Tibial artery (tissue), 4 donors: ENCODE measurements at places on chromosomes 1 and 21.

DNA sequence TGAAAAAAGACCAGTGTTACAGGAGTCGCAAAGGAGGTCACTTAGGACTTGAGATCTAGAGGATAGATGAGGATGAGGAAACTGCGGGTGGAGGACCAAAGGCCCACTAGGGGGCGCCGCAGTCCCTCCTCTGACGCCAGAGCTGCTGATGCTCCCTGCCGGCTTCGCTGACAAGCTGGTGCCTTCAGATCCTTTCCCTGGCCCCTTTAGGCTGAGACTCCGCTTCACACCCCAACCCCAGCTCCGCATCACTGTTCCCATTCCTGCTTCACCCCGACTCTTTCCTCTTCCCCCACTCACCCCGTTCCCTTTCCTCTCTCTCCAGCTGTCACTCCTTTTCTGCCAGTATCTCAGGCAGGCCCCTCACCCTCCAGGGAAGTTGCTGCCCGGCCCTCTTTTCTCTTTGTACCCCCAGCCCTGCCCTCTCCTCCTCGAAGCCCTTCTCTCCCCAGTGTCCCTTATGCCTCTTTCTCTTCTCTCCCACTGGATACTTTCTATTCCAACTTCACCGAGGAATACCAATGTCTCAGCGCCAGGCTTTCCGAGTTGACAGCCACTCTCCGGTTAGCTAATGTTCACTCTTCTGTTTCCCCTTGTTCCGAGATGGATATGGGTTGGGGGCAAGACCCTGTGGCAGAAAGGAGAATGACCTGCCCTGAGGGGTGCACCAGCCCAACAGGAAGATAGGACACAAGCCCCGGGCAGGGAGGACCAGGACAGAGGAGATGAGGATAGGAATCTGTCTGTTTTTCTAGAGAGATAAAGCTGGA lies 4.5 kb downstream of the KCNJ9 start:
- H3K4me3 ChIP-seq = peak overlapping the region; percentile 4
- no peaks in the 10 kb centered on the region for H3K4me1 ChIP-seq
- H3K36me3 ChIP-seq = peaks cover 27% of the 10 kb centered on the region
- peak; percentile 95 for DNase-seq

DNA sequence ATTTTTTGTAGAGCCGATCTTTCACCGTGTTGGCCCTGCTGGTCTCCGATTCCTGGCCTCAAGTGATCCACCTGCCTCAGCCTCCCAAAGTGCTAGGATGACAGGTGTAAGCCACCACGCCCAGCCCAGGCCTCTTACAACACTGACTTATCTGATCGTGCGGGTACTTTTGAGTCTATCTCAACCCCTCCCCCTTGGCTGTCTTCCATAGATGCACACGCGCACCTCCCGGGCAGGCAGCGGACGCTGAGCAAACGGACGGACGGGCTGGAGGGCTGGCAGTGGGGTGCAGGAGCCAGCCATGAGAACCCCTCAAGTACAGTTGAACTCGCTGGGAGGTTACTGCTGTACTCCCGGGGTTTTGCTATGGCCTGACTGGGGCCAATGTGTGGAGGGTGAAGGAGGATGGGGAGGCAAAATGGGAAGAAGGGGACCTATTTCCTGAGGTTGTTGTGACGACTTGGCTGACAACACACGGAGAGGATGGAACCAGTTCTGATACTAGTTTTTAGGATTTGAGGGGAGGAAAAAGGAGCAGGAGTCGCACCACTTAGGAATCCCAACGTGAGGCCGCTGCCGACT lies 959 bp downstream of the CD58 start:
- H3K4me1 ChIP-seq = peaks cover 11% of the 10 kb centered on the region
- H3K27me3 ChIP-seq = no peaks in the 10 kb centered on the region
- H3K27ac ChIP-seq = peak overlapping the region; percentile 96
- no peaks in the 10 kb centered on the region for H3K36me3 ChIP-seq

GRCh38 chr1:43143441-43143888 lies 28.6 kb downstream of the EBNA1BP2 start:
- DNase-seq = no peak
- H3K36me3 ChIP-seq = no peaks in the 10 kb centered on the region
- no peak overlapping the region for H3K27ac ChIP-seq
- H3K27me3 ChIP-seq = peaks cover 6% of the 10 kb centered on the region
- no peak overlapping the region for H3K4me3 ChIP-seq
- peaks cover 12% of the 10 kb centered on the region for H3K4me1 ChIP-seq

DNA sequence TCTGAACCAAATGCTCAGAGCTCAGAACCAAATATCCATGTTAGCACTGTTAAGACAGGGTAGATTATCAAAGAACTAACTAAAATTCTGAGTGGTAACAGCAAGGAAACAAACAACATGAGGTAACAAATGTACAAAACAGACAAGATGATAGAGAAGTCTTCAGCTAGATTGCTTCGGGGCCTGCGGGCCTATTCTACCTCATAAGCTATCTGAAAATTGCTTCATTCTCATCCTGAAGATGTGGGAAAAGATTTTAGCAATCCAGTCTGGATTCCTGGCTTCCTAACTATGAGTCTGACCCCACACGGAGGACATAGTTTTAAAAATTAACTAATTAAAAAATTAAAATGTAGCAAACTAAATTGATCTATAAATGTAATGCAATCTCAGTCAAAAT lies 9.2 kb upstream of the QSOX1 start:
- DNase-seq = no peak
- no peaks in the 10 kb centered on the region for H3K4me1 ChIP-seq
- no peak overlapping the region for H3K4me3 ChIP-seq
- no peak overlapping the region for H3K27ac ChIP-seq
- no peaks in the 10 kb centered on the region for H3K36me3 ChIP-seq
- no peaks in the 10 kb centered on the region for H3K27me3 ChIP-seq

GRCh38 chr1:37474697-37475379 lies 458 bp downstream of the ZC3H12A start:
- H3K4me3 ChIP-seq = peak overlapping the region; percentile 96
- DNase-seq = no peak
- H3K27ac ChIP-seq = peak overlapping the region; percentile 99
- no peaks in the 10 kb centered on the region for H3K27me3 ChIP-seq
- peaks cover 10% of the 10 kb centered on the region for H3K36me3 ChIP-seq

- peak overlapping the region; percentile 81 for H3K27ac ChIP-seq
- H3K4me3 ChIP-seq = no peak overlapping the region
- no peaks in the 10 kb centered on the region for H3K36me3 ChIP-seq
- peaks cover 14% of the 10 kb centered on the region for H3K4me1 ChIP-seq
Measured at GRCh38 chr1:158148468-158148867, 32.2 kb upstream of the CD1D start.

- no peak overlapping the region for H3K4me3 ChIP-seq
- H3K27me3 ChIP-seq = no peaks in the 10 kb centered on the region
- H3K27ac ChIP-seq = no peak overlapping the region
- H3K36me3 ChIP-seq = no peaks in the 10 kb centered on the region
- peak; percentile 33 for DNase-seq
Measured at GRCh38 chr1:109807402-109807801, 43.7 kb upstream of the EPS8L3 start.

- no peak overlapping the region for H3K27ac ChIP-seq
- H3K27me3 ChIP-seq = no peaks in the 10 kb centered on the region
- no peak overlapping the region for H3K4me3 ChIP-seq
- no peaks in the 10 kb centered on the region for H3K4me1 ChIP-seq
Measured at GRCh38 chr1:205065666-205066065, 18.6 kb downstream of the TMEM81 start.

DNA sequence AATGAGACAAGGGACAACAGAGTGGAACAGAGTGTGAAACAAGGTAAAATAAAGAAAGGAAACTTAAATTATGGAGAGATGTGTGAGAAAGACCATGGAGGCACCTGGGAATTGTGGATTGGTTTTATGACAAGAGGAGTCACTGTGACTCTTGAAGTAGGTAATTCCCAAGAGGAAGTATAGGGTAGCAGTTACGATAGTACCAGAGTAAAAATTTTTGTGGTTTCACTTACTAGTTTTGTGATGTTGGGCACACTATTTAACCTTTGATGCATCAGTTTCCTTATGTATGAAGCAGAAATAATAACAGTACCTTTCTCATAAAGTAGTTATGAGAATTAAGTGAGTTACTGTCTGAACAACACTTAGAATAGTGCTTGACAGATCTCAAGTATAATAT lies 267.9 kb upstream of the DPYD start:
- H3K27ac ChIP-seq = no peak overlapping the region
- H3K4me3 ChIP-seq = no peak overlapping the region
- H3K36me3 ChIP-seq = no peaks in the 10 kb centered on the region
- H3K4me1 ChIP-seq = no peaks in the 10 kb centered on the region
- no peaks in the 10 kb centered on the region for H3K27me3 ChIP-seq
- DNase-seq = no peak

DNA sequence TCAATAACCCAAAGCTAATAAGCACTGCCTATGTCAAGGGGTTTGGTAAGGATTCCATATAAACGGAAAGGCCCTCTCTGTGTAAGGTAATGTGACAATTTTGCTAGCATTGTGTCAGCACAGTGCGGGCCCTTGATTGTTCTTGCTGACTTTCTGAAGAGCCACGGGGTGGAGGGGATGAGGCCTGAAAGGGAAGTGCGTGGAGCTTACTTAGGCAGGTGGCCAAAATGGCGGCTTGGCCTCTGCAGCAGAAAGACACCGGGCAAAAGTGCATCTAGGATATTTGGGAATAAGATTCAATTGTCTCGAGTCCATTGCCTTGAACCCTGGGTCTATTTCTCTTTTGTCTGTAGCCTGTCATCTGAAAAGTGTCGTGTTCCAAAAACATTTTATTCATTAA lies 114.3 kb downstream of the TGFB2 start:
- no peak for DNase-seq
- H3K4me3 ChIP-seq = peak overlapping the region; percentile 15
- H3K27ac ChIP-seq = peak overlapping the region; percentile 84
- no peaks in the 10 kb centered on the region for H3K36me3 ChIP-seq

DNA sequence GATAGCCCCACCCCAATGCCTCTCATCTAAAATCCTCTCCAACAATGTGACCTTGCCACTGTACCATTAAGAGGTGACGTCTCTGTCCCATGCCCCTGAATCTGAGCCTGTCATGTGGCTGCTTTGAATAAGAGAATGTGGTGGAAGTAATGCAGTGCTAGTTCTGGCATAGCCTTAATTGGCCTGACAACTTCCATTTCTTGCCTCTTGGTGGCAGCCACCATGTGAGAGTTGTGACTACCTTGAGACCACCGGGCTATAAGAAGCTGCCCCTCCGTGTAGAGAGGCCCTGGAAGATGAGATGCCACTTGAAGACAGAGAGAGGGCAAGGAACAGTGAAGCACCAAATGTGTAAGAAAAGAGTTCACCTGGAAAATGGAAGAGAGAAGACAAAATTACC lies 95.4 kb downstream of the POFUT2 start:
- H3K27ac ChIP-seq = no peak overlapping the region
- H3K4me1 ChIP-seq = no peaks in the 10 kb centered on the region
- DNase-seq = no peak
- no peak overlapping the region for H3K4me3 ChIP-seq
- peaks cover 83% of the 10 kb centered on the region for H3K36me3 ChIP-seq

DNA sequence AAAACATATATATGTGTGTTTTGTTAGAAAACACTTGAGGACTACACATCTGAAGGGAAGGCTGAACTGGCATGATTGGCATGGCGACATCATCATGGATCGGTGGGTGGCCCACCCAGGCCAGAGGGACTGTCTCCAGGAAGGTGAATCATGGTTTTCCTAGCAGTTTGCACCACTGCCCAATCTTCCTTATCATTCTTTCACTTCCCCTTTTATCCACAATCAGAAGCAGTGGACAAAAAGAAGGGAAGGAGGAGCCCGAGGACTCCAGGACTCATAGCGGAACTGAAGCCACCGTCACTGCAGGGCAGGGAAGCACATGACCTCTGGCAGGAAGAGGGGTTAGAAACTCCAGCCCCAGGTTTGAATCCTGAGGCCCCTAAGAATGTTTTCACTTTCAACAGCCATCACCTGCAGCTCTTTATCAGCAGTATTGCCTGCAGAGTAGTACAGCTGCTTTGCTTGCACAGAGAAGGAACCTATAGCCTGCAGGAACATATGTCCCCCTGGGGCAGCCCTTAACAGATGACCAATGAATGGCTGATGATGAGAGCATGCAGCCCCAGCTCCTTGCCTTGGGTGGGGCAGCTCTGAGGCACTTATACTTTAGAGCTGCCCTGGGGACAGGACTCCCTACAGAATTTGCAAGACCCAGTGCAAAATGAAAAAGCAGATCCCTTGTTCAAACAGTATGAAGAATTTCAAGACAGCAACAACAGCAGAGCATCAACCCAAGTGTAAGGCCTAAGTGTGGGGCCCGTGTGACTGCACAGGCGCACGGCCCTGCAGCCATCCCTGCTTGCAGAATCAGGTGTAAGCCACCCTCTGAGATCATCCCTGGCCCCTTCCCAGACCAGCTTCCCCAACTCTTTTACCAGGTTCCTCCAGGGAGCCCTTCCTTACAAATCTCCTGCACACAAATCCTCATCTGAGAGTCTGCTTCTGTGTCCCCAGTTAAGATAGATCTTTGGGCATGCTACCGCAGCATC lies 241.8 kb upstream of the IRF2BP2 start:
- no peaks in the 10 kb centered on the region for H3K36me3 ChIP-seq
- H3K27ac ChIP-seq = no peak overlapping the region
- H3K4me3 ChIP-seq = no peak overlapping the region
- no peaks in the 10 kb centered on the region for H3K4me1 ChIP-seq
- no peak for DNase-seq

DNA sequence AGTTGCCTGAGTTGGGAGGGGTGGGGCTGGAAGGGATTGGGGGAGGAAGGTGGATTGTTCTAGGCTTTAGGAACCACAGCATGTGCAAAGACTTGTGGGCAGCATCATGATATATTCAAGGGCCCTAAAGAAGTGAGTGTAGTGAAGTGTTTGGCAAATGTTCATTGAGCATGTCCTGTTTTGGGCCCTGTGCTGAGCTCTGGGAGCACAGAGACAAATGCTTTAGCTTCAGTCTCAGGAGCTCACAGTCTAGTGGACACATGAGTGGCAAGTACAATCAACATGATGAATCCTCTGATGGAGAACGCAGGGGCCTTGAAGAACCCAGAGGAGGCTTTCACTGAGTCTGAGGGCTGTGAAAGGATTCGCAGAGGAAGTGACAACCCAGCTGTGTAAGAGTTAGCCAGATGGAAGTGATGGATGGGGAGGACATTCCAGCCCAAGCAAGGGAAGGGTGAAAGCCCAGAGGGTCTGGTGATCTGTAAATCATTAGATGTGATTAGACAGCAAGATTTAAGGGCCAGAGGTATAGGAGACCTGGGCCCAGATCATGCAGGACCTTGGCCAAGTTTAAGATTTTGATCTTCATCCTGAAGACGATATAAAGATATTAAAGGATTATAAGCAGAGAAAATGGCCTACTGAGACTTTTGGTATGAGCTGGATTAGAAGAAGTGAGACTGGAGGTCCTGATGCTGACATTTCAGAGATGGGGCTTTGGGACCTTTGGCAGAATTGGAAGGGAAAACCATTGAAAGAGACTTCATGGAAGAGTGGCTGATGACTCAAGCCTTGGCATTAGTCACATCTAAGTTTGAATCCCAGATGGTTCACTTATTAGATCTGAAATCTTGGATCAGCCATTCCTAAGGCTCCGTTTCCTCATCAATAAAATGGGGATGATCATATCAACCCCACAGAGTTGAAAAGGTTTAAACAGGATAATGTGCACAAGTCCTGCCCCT lies 4.6 kb downstream of the IPO13 start:
- H3K4me3 ChIP-seq = no peak overlapping the region
- peaks cover 23% of the 10 kb centered on the region for H3K4me1 ChIP-seq

DNA sequence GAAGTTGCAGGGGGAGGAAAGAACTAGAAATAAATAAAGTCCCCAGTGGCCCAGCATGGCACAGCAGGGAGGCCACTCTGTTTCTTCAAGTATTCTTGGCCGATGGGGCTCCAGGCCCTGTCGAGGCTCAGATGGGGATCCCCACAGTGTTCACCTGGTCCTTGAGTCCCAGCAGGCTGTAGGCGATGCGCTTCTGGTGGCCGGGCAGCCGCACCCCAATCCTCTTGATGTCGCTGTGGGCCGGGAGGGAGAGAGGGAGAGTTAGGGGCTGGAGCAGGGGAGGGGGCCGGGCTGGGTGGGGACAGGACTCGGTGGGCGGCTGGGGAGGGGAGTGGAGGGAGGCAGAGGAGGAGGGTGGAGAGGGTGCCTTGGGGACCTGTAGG lies 30.8 kb downstream of the EPHA2 start:
- H3K27me3 ChIP-seq = no peaks in the 10 kb centered on the region
- no peak for DNase-seq
- no peak overlapping the region for H3K27ac ChIP-seq
